ENCODE measurements at places on chromosomes 11 and 22. TPM values are rescaled to one million over a fixed set of nuclear protein-coding genes. Genes with fewer than 3 reads are reported as not detected.
A peak's percentile ranks its signal among the peaks of the same experiment; 100 is the strongest.

The LGR4 gene
- 29.0 TPM for total RNA-seq

DNA sequence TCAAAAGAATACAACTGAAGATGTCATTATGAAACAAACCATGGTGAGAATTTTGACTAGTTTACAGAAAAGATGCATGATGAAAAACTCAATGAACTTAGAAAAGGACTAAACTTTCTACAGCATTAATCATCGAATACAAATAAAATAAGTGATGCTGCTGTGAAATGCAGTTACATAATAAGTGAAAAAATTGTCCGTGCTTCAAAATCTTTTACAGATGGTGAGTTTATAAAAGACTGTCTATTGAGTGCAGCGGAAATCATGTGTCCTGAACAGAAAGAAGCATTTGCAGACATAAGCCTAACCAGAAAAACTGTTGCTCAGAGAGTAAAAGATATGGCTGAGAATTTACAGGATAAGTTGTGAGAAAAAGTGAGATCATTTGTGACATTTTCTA lies 33.8 kb downstream of the NEAT1 start:
- no peak for DNase-seq

- DNase-seq, result no peak
These were observed 98.4 kb downstream of the CD44 start for GRCh38 chr11:35237351-35237750.

The ISX gene
- total RNA-seq, result not detected

GRCh38 chr22:42443240-42444076 lies 11.3 kb upstream of the NFAM1 start:
- no peak for DNase-seq

GRCh38 chr11:86930957-86931547 lies 24.1 kb downstream of the FZD4 start:
- no peak for DNase-seq

The ANGPTL5 gene
- not detected for total RNA-seq

The MEI1 gene
- total RNA-seq, result 0.14 TPM

DNA sequence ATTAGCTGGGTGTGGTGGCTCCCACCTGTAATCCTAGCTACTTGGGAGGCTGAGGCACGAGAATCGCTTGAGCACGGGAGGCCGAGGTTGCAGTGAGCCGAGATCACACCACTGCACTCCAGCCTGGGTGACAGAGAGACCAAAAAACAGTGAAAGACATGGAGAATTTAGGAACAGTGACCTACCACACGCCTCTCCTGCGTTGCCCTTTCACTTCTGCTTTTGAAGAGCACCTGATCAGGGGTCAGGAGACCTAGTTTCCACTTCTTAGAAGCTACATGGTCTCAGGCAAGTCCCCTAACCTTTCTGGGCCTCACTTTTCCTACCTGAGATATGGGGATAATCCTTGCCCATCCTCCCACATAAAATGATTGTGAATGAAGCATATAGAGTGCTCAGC lies 12.2 kb downstream of the SLC35C1 start:
- DNase-seq, result no peak

The ARHGAP8 gene
- 16.5 TPM for total RNA-seq

- DNase-seq, result no peak
These were observed 165.2 kb downstream of the PGR start for GRCh38 chr11:100964435-100964834.

The OR51M1 gene
- total RNA-seq, result not detected

The FAM111A gene
- total RNA-seq, result 40.8 TPM

- no peak for DNase-seq
These were observed at the start of gene AASDHPPT for GRCh38 chr11:106077609-106078455. Gene AASDHPPT, plus strand, starts transcription at chr11:106077662. Its CDS starts 49 bp downstream, at chr11:106077711.

DNA sequence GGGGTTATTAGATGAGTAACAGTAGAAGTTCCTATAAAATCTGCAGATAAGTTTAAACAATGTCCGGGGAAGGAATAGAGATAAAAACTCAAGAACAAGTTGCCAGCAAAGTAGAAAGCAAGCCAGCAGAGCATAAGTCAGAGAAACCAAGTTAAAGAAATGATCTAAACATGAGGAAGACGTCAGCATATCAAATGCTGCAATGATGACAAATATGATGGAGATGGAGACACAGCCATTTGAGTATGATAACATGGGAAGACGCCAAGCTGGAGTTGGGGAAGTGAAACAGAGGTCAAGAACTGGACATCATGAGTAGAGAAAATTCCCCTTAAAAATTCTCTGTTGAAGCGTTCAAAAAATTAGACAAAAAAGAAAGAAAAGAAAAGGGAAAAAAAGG lies 571.5 kb downstream of the CNTN5 start:
- DNase-seq, result no peak

The CTTN gene
- 264 TPM for total RNA-seq

DNA sequence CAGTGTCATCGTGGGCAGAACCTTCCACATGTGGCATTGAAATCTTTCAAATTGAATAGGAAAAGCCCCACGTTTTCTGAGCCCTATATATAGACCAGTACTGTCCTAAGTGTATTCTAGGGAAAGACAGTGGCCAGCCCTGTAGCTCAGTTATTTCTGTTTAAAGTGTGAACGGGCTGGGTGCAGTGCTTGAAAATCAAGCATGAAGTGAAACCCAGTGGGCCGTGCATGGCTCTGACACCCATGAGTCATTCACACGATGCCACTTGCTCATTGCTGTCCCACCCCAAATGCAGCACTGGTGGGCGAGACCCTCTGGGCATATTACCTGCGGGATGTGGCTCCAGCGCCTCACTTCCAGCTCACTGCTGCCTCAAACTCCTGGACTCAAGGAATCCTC lies 29.8 kb upstream of the CCDC188 start:
- no peak for DNase-seq

DNA sequence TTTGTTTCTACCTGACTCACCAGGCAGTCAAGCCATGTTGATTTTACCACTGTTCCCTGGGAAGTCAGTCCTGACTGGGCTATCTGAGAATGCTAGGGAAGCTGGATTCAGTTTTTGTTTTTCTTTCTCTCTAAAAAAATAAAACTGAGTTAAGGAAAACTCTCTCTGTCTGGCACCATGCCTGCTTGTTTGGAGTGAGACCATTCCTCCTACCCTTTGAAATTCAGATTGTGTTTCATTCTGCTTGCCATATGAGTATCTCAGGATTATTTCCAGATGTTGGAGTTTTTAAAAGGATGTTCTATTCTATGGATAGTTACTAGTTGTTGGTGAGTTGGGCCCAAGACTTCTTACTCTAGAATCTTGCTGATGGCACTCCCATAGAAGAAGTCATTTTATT lies 1917.0 kb downstream of the LRRC4C start:
- DNase-seq, result no peak

GRCh38 chr11:33941637-33942160 lies 49.8 kb upstream of the LMO2 start:
- DNase-seq, result no peak

GRCh38 chr11:2149460-2149859 lies 10.3 kb upstream of the IGF2 start:
- DNase-seq, result no peak

DNA sequence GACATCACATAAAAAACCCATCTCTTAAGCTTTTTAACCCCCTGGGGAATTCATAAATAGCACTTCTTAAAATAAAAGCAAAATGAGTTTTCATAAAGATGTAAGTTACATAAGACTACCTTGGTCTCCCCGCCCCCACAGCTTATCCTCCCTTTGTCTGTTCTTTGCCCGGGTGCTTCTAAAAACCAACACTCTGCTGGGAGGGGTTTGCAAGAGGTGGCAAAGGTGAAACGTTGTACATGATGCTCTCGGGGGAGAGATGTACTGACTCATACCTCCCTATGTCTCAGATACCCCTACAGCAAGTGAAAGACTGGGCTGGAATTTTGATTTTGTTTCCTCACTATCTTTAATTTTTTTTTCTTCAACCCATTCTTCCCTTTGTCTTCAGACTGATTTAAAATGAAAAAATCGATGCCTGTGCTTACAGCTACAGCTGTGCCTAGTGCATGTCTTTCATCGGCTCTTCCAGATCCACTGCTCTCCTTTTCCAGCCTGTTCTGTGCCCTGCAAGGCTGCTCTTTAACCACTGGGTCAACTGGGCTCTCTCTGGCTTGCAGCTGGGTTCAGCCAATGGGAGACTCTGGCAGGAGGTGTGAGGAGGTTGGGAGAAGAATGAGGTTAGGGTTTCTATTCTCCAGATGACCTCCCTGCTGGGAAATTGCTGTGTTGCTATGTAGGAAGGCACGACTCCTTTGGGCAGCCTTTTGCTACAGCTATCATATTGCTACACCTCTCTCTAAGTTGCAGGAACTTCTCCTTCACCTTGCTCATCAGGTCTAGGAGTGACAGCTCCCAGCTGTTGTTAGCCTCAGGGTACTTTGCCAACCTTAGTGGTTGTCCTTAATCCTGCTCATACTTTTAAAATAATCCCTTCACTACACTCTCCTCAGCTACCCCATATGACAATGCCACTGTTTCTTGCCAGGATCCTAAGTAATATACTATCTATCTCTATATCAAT lies 266.5 kb downstream of the TENM4 start:
- DNase-seq, result no peak

DNA sequence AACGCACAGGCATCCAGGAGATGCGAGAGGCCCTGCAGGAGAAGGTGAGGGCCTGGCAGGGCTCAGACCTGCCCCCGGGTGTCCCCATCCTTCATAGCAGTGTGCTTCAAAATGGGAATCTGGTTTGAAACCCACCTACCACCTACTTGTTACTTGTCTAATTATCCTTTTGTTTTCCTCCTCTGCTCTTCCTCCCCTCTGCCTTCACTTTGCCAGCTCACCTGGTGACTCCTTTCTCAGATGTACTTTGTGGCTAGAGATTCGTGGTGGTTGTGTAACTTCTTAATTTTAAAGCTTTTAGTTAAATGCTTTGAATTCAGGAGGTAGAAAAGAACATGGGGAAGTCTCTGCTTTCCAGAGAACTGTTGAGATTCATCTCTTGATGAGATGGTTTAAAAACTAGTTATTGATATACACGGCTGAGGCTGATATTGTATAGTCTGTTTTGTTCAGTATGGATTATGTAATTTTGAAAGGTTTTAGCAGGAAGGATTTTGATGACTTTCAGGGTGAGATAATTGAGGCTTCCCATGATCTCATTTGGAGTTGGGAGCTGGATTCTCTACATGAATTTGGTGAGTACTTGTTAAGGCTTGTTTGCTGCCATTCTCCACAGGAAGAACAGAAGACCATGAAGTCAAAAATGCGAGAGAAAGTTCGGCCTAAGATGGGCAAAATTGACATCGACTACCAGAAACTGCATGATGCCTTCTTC lies 8.0 kb downstream of the SF3B2 start:
- peak; percentile 74 for DNase-seq

- DNase-seq, result no peak
These were observed 32.2 kb upstream of the AQP11 start for GRCh38 chr11:77557553-77557952.

DNA sequence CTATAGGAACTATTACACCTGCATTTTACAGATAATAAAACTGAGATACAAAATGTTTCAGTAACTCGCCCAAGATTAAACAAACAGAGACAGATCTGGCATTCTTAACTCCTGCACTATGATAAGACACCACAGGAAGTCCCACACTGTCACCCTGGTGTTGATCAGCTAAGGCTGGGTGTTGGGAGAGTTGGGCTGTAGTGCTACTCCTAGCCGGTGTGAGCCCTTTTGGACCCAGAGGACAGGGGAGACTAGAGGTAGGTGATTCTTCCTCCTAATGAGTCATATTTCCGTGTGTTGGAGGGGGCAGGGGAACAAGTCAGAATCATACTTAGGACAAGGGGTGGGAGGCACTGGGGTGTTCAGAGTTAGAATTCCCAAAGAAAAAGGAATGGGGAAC lies 353.2 kb upstream of the TENM4 start:
- no peak for DNase-seq

The KIRREL3 gene
- total RNA-seq, result 0.03 TPM

GRCh38 chr11:108983636-108984420 lies 319.0 kb downstream of the DDX10 start:
- DNase-seq, result no peak

DNA sequence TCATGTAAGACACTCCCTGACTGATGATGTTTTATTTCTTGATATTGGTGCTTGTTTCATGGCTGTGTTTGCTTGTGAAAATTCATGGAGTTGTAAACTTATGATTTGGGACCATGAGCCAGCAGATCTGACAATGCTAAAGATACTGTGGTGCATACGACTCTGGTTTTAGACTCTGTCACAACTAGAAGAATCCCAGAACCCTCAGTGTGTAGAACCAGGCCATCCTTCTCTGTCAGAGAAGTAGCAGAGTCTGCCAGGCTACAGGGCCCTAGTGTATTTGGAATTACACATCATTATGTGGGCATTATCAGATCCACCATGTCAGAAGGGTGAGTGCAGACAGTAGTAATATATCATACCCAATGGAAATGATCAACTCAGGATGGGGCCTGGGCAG lies 209.8 kb upstream of the POU2AF2 start:
- DNase-seq, result no peak

The KRTAP5-8 gene
- not detected for total RNA-seq

GRCh38 chr22:43707648-43708047 lies 104.5 kb downstream of the EFCAB6 start:
- DNase-seq, result no peak

- peak; percentile 93 for DNase-seq
These were observed 679.9 kb upstream of the CCDC179 start for GRCh38 chr11:23540101-23540561.

- no peak for DNase-seq
These were observed 10.0 kb upstream of the PKNOX2 start for GRCh38 chr11:125154378-125155099.

The ANAPC15 gene
- total RNA-seq, result 93.2 TPM

- DNase-seq, result peak; percentile 42
These were observed 1.9 kb downstream of the CLTCL1 start for GRCh38 chr22:19289475-19290161.

The PRDX5 gene
- total RNA-seq, result 399 TPM

The TTC36 gene
- not detected for total RNA-seq

DNA sequence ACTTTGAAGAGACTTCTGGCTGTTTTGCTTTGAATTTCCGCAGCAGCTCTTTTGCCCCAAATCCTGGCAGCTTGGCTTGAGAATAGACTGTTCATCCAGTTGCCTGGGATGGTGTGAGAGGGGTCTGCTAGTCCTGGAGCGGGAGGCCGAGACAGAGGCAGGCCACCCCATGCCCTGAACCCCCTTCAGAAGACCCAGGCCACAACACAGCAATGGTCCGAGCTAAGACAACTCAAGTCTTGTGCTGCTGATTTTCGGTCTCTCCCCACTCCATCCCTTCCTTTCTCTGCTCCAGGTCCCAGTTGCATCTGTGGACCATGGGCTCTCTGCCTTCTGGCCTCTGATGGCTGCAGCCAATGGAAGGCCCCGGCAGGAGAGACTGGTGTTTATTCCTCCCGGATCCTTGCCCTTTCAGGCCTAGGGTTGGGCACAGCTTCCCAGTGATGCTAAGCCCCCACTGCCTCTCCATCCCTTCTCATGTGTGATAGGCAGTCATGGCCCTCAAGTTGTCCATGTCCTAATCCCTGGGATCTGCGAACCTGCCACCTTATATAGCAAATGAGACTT lies 31.9 kb upstream of the TP53I11 start:
- no peak for DNase-seq

The HORMAD2 gene
- not detected for total RNA-seq

DNA sequence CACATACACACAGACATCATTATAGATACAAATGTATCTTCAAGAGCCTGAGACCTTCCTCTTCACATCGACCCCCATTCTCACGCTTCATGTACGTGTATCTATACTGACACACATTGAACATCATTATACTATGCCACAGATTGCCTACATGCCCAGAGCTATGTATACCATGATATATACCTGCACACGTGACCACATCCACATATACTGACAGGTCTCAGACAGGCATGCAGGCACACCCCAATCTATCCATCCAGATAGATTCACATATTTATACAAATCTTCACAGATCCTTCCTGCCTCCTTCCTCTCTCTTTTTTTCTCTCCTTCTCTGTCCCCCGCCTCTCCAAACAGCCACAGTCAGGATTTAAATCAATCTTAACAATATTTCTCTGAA lies 140.1 kb downstream of the CEP164 start:
- DNase-seq, result no peak

- DNase-seq, result no peak
These were observed 12.2 kb upstream of the CRKL start for GRCh38 chr22:20904980-20905355.
